ENCODE measurements at places on chromosomes 6 and 20. TPM values are rescaled to one million over a fixed set of nuclear protein-coding genes. Genes with fewer than 3 reads are reported as not detected.
A peak's percentile ranks its signal among the peaks of the same experiment; 100 is the strongest.

Gene DACT2
- total RNA-seq = not detected

DNA sequence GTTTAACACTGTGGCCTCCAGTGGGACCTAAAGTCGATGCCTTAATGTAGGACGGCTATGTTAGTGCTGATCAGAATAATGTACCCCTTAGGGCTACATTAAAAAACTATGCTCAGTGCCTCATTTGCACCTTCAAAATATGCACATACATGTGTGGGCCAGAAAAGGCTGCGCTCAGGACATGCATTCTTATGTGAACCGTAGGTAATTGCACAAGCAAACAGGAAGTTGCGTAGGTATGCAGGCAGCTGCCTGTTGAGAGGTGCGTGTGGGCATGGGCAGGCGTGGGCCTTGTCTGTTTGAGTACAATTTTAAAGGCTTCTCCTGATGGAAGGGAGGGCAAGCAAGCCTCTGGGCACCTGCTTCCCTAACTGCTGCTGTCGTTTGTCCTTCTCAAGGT lies 116.2 kb upstream of the JAG1 start:
- no peak for DNase-seq

DNA sequence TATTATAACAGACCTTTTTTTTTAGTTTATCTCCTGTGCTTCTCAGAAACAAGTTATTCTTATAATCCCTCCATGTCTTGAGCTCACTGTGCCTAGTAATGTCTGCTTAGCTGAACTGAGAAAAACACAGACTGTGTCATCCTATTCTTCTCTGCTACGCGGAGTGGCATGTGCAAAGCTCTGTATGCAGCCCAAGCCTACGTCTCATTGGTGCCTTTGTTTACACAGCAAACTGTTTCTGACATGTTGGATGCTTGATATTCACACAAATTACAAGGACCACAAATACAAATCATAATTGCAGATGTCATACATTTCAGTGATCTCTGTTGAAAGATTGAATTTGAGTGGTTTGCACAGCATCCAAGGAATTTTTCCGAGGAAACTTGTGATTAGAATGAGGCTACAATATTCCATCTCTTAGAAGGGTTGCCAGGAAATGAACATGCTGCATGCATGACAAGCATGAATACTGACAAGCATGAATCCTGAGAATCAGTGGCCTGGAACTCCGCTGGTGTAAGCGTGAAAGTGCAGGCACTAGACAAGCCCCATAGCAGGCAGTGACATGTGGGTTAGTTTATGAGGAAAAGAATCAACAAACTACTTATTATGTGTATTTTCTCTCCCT lies 128.4 kb upstream of the SGK1 start:
- DNase-seq = peak; percentile 78

GRCh38 chr6:4030669-4031068 lies 48.3 kb downstream of the FAM217A start:
- no peak for DNase-seq

GRCh38 chr20:36584018-36584481 lies 10.7 kb downstream of the TGIF2 start:
- no peak for DNase-seq

Gene SASH1
- 55.0 TPM for total RNA-seq

Gene CASP8AP2
- total RNA-seq = 9.4 TPM

GRCh38 chr6:41464481-41464880 lies 81.7 kb upstream of the FOXP4 start:
- DNase-seq = no peak

GRCh38 chr6:130229645-130230044 lies 6.9 kb upstream of the SAMD3 start:
- no peak for DNase-seq
